ENCODE measurements at places on chromosomes 4 and X. TPM values are rescaled to one million over a fixed set of nuclear protein-coding genes. Genes with fewer than 3 reads are reported as not detected.

- no peak for DNase-seq
Observed at GRCh38 chrX:17680732-17681413, 56.4 kb upstream of the SCML1 start.

DNA sequence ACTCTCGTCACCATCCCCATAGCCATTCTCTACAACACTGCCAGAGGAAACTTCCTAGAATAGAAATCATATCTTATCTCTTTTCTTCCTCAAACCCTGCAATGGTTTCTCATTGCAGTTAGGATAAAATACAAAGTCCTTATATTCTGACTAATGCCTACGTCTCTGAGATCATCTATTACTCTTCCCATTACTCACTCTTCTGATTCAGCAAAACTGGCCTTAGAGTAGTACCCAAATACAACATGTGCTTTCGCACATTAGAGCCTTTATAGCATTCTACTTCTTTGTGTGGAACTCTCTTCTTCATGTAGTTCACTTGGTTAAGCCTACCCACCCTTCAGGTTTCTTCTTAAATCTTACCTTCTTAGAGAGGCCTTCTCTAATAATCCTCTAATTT, 28.0 kb downstream of the LHFPL1 start:
- DNase-seq: no peak

GRCh38 chr4:68765876-68766275, 49.9 kb upstream of the UGT2B10 start:
- DNase-seq: no peak

- DNase-seq: no peak
Observed at GRCh38 chr4:133059117-133059516, 90.0 kb upstream of the PCDH10 start.

The ATP8A1 gene
- total RNA-seq: 9.3 TPM

All from Caco-2 (cell line).